ENCODE measurements at places on chromosomes 1 and 21.

GRCh38 chr21:41425588-41425953, 468 bp upstream of the MX1 start:
- no peak for DNase-seq

- peak; percentile 91 for DNase-seq
Observed at GRCh38 chr1:234851450-234852438, 241.8 kb upstream of the IRF2BP2 start.

DNA sequence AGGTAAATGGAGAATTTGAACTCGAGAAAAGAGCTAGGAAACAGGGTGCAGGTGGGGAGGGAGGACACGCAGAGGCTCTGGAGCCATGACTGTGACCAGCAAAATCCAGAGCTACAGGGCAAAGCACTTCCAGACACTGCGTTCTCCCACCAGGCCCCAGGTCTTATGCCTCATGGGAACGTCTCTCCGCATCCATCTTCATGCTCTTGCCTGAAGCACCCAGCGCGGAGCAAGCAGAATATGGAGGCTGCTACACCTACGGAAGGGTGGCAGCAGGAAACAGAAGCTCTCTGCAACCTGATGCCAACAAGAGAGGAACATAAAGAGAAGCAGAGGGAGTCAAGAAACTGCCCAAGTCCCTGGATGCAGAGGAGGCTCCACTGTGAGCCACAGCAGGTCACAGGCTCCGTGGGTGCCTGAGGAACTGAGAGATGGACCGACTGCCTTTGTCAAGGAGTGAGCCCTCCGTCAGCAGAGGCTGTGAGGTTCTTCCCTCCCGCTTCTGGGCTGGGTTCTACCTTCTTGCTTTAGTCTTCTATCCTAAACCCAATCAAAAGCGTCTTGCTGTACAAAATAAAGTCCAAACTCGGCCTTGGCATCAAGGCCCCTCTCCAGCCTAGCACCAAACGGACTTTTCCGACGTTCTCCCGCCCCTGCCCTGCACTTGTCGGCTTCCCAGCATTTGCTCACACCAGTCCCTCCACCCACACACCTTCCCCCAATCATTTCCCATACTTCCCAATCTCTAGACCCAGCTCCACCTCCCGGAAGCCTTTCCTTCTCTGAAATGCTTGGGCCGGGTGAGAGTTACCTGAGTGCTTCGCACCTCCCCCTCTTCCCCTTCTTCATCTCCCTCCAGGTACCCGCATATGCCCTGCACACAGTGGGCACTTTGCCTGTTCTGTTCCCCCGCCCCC, 930 bp downstream of the DHCR24 start:
- DNase-seq, result peak; percentile 45

- no peak for DNase-seq
Observed at GRCh38 chr1:99700020-99700419, 54.1 kb downstream of the PALMD start.

DNA sequence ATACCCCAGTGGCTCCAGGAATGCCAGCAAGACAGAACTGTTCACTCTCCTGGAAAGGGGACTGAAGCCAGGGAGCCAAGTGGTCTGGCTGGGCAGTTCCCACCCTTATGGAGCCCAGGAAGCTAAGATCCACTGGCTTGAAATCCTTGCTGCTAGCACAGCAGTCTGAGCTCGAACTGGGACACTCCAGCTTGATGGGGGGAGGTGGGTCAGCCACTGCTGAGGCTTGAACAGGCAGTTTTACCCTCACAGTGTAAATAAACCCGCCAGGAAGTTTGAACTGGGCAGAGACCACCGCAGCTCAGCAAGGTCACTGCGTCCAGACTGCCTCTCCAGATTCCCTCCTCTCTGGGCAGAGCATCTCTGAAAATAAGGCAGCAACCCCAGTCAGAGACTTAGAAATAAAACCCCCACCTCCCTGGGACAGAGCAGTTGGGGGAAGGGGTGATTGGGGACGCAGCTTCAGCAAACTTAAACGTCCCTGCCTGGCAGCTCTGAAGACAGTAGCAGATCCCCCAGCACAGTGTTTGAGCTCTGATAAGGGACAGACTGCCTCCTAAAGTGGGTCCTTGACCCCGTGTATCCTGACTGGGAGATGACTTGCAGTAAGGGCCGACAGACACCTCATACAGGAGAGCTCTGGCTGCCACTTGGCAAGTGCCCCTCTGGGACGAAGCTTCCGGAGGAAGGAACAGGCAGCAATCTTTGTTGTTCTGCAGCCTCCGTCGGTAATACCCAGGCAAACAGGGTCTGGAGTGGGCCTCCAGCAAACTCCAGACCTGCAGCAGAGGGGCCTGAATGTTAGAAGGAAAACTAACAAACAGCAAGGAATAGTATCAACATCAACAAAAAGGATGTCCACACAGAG, 568.4 kb downstream of the PLA2G4A start:
- no peak for DNase-seq

DNA sequence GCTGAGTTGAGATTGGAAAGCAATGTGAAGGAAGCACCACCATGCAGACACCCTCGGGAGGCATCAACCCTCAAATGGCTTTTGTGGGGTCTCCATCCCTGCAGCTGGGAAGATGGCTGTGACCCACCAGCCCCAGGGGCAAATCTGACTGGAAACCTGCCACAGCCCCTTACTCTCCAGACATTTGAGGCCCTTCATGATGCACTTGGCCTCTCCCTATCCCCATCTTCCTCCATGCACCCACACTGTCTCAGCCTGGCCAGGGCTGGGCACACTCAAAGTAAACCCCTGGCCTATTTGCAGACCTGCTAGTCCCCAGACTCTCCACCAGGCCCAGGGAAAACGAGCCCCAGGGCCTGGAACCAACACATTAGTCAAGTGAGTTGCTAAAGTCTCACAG, 205.2 kb downstream of the MATN1 start:
- DNase-seq, result no peak

DNA sequence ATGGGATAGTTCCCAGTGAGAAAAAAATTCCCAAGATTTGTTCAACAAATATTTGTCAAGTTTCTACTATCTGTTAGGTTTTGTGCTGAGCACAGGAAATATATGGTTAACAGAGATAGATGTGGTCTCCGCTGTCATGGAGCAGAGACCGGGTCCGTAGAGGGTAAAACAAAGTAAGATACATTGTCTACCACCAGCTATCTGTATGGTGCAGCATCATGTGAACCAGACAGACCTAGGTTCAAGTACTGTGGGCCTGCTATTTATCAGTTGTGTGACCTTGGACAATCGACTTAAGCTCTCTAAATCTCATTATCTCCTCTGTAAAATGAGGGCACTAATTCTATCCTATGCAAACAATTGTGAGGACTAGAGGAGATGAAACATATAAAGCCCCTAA, 109.8 kb downstream of the DUSP10 start:
- no peak for DNase-seq

DNA sequence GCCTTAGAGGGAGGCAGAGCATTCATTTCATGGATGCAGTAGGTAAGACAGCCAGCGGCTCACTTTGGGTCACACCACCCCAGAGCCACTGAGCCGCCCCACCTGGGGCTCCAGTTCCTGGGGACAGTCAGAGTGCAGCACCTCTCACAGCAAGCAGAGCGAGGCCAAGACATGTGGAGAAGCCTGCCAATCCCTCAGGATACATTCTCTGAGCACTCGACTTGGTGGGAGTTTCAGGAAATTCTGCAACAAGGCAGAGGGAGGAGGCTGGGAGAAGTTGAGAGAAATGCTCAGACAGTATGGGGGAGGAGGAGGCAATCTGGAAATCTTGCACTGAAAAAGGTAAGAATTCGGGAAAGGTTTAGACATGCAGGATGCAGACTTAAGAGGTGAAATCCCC, 60.8 kb upstream of the WLS start:
- DNase-seq, result no peak

DNA sequence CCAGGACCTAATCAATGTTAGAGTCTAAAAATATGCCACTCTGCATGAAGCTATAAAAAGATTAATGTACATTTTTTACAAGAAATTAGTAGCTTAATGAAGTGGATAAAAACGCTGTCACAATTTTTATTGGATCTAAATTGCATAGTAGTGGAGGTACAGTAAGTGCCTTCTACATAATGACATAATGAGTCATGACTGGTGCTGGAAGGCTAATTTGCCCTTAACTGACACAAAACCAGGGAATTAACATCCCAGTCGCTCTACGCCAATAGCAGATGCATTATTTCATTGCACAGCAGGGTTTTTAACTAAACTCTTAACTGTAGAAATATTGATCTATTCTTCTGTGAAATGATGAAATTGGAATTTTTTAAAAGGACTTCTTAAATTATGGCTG, 33.3 kb downstream of the RRAGC start:
- DNase-seq, result no peak

DNA sequence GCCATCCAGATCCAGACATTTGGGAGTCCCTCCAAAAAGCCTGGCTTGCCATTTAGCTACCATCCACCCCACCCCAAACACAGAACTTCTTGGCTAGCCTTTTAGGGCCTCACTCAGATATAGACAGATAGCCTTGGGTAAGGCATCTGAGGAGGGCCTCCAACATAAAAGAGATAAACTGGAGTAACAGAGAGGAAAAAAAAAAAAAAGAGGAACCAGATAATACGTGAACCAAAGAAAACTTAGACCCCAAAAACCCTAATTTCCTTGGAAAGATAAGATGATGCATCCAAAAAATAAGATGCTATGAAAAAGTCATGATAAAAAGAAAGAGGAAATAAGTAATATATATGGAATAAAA, 19.8 kb upstream of the LSS start:
- no peak for DNase-seq

DNA sequence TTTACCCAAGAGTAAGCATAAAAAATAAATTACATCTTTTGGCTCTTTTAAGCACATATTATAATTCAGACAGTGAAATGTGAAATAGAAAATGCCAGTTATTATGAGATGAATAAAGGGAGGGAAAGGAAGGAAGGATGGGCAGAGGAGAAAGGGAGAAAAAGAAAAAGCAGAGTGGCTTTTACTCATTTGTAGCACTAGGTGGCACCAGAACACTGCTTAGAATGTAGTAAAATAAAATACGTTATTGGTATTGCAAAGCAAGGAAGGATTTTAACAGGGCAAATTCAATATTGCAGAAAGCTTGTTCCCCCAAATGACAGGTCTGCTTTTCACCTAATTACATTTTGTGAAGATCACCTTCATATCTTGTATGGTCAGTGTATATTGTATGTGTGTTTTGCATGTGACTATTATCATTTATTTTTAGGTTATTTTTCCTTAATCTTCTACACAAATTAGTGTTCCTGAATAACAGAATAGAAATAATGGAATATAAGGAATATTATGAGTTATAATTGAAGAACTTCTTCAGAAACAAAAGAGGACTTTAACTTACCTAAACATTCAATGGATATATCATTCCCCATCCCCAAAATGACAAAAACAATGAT, 9.1 kb upstream of the PCNX2 start:
- DNase-seq, result no peak

DNA sequence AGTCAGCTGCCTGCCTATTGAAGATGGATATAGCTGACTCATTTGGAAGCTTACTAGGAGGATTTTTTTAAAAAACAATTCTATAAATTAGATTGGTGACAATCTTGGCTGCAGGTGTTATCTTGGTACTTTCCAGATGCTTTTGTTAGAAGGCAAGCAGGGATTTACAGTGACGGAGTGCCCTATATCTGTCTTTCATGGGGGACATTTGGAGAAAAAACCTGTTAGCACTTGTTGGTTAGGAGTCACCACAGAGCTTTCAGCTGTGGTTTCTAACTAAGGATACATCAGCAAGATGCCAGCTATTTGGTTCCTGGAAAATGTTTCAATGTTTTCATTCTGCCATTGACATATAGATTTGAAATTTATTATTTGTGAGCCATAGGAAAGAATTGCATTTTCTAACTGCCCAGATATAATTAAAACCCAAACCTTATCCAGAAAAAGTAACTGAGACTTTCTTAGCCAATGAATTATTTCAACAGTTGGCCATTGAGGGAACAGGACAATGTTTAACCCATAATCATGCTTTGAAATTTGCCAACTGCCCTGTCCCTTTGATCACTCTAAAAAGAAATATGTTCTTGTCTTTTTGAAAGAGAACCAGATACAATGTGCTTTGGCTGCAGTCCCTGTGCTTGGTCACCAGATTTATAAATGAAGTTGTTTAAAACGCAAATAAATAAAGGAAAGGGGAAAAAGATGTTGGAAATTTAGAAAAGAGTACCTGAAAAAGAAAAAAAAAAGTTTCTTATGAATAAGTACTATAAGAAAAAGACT, 761.0 kb upstream of the CXADR start:
- no peak for DNase-seq

GRCh38 chr21:33444499-33444898, 35.3 kb downstream of the TMEM50B start:
- DNase-seq, result no peak

DNA sequence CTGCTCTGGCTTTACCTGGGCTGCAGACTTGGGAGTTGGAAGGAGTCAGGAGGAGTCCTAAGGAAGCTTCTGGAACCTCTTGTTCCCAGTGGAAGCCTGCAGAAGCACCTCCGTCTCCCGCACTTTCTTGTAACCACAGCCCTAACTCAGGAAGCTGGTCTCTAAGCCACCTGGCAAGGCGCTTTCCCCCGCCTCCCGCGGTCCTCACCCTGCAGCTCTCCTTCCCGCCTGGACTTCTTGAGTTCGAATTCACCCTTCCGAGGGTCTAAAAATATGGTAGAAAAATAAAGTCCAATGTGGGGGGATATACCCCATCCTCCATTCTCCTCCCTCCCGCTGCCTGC, 15.1 kb downstream of the PAX7 start:
- DNase-seq, result no peak

DNA sequence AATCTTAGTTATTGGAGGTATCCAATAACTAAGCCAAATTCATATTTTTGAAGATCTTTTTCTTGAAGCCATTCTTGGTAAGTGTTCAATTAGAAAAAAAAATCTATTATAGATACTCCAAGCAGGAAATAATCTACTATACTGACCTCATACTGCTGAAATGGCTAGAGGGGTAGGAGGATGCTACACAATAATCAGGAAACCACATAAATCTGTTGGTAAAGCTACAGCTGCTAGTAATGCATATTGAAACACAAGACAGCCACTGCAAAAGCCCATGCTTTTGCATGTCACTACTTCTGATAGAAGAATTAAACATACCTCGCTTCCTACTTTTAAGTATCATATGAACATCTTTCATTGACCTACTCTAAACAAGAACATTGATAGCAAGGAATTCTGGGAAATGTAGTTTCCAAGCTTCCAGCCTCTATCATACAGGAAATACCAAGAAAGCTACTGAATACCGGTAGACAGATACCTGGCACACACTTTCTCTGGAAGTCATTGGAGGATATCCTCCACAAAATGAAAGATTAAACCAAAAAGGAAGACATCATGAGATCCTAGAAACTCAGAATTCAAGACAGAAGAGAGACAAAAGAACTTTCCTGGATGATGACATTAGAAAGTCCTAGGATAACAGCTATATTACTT, 103.0 kb upstream of the VAV3 start:
- no peak for DNase-seq

GRCh38 chr1:226223157-226223785, at the start of gene MIXL1:
TSS of gene MIXL1 (plus strand) at chr1:226223664. CDS start at chr1:226223682, 18 bp downstream.
- peak; percentile 21 for DNase-seq

DNA sequence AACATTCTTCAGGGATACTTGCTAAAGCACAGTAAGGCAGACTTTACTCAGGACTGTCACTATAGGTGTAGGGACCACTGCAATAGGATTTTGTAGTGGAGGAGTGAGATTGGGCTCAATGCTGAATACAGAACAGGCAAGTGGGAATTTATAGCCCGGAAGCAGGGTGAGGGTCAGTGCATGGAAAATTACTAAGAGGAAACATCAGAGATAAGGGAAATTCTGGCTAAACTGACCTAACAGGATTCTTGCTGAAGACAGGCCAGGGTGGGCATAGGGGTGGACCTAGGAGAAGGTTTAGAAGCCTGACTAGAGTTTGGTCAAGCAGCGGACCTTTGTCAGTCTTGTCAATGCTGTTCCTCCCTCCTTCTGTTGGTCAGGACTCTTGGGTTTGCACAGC, 20.8 kb upstream of the ZNF362 start:
- no peak for DNase-seq
